Stimulated activated CD4-positive, alpha-beta T cell treated with anti-CD3 and anti-CD28 coated beads, Interleukin-15, amount 100 ng/mL, for 1 hour (primary cell): ENCODE measurements at places on chromosomes 16 and 17.

GRCh38 chr17:6069539-6070429 lies at the start of gene WSCD1:
WSCD1 (plus strand) TSS chr17:6070379; CDS start chr17:6080659, 10,280 bp downstream.
- no peak for DNase-seq

DNA sequence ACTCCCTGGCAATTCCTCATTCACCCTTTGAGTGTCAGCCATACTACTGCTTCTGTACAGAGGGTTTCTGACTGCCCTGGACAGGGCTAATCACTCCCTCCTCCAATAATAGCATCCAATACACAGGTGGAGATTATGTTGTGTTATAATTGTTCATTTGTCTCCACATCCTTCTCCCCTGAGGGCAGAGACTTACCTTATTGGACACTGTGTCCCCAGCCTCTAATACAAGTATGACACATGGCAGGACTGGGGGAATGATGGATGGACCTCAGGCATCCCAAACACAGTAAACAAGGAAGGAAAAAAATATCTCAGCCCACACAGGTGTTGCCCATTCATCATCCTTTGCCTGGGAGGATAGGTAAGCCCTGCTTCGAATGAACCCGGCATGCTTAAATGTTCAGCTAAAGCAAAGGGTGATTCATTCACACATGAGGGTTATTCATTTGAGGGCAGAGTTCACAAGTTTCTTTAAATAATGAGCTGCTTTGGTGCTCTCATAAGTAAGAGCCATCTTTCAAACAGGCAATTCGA lies 34.8 kb downstream of the MMD start:
- no peak for DNase-seq

GRCh38 chr16:3497771-3498170 lies 2.5 kb upstream of the C16orf90 start:
- no peak for DNase-seq

DNA sequence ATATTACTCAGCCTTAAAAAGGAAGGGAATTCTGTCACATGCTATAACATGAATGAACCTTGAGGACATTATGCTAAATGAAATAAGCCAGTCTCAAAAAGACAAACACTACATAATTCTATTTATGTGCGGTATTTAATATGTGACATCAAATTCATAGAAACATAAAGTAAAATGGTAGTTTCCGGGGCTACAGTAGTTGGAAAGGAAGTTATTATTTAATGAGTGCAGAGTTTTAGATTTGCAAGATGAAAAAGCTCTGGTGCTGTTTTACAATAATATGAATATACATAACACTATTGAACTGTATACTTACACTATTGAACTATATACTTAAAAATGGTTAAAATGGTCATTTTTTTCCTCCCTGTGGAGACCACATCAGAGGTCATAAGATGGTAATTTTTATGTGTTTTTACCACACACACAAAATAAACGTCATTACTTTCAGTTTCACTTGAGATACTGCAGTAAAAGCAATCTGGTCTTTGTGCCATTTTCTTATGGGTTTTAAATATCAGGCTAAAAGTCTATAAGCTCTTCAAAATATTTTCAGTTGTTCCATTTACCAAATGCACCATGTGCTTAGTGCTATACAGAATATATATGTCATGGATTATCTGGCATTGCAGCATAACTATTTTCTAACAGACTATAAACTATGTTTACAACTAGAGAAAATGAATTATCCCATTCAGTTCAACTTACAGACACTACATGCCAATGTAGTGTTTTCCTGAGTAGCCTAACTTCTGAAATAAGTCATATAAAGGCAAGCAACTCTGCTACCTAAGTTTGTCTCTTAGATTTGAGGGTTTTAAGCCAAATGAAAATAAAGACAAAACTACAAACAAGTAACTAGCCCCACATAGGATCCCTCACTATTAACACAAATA lies 90.9 kb downstream of the SPAG9 start:
- no peak for DNase-seq

- DNase-seq, result no peak
Observed at GRCh38 chr16:50844840-50845239, 103.0 kb downstream of the CYLD start.

- no peak for DNase-seq
Observed at GRCh38 chr17:6940186-6940649, 55.6 kb upstream of the ALOX12 start.

- DNase-seq, result no peak
Observed at GRCh38 chr16:66418165-66418962, 8.7 kb upstream of the BEAN1 start.

GRCh38 chr16:81493755-81494433 lies 49.3 kb downstream of the CMIP start:
- DNase-seq, result peak; percentile 17

DNA sequence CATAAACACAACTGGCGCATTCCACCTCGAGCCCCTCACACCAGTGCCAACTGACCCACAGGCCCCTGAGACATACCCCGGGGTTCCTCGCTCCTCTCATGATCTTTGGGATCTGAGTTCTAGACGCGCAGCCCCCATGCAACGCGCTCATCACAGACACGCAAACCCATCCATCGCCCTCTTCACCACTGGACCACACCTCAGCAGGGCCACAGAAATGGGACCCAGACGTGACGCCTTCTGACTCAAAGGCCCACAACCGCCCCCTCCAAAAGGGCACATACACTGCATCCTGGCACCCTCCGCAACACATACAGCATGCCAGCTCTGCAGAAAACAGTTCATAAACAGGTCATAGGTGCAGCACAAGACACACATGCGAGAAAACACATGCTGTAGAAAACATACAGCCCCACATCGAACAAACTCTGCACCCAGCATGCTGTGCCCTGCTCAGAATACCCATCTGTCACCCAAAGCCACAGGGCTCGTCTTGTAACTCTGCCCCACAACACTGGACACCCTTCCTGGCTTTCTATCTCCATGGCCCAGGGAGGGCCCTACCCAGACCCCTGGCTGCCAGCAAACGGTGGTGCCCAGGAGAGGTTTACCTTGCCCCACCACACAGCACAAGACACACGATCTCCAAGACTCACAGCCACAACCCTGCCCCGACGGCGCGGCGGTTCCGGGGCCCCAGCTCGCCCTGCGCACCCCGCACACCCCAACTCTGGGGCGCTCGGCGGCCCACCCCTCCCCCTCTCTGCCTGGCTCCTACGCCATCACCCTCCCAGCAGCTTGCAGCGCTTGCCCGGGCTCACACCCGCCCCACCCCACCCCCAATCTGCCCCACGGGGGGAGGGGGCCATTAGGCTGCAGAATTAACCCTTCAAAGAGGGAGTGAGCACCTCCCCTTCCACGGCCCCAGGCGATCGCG lies 887 bp downstream of the ZBTB4 start:
- peak; percentile 36 for DNase-seq
